NCI-H1417 treated with DMSO at 0.1 percent for 48 hours (cell line): ENCODE measurements at places on chromosomes 2 and 18.

- no peak for DNase-seq
Measured at GRCh38 chr2:14079576-14079975, 552.9 kb upstream of the LRATD1 start.

DNA sequence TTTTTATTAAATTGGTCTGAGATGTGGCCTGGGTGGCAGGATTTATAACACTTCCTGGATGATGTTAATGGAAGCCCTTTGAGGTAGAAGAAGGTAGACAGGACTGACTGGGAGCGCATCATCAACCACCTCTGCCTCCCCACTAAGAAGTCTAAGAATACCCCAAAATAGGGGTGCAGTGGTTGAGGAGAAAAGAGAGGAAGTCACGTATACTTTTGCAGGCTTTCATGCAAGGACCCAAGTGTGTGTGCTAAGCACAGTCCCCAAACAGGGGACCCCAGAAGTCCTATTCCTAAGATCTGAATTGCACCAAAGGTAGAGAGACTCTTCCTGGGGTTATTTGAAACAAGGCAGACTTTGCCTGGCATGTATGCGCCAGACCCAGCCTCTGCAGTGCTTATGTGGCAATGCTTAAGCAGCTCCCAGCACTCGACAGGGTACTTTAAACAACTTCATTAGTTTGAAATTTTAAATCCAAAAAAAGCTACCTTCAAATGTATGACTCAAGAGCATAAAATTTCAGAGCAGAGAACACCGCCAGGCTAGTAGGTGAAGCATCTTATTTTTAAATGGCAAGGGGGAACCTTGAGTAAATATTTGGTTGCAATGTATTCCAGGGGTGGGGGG, 35.3 kb downstream of the BCL2 start:
- DNase-seq, result no peak

- DNase-seq, result no peak
Measured at GRCh38 chr2:165686800-165687199, 107.2 kb downstream of the GALNT3 start.

DNA sequence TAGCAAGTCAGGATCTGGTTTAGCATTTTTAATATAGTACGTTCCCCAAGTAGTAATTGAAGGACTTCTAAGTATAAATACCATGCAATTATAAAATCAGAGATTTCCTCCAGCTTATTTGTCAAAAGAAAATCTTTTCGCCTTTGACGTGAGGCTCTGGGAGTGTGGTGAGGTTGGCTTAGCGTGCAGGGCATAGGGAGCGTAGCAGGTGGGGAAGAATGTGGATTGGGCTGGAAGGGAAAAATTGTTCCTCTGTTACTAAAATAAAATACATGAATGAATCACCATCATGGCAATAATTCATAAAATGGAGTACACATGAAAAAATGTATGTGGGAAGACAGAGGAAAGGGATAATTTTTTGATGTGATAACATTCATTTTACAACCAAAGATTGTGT, 5.4 kb upstream of the IL1RL2 start:
- no peak for DNase-seq

GRCh38 chr2:96859681-96860064, 1.9 kb upstream of the ANKRD39 start:
- DNase-seq, result no peak

- no peak for DNase-seq
Measured at GRCh38 chr2:233791151-233791882, 13.2 kb downstream of the MROH2A start.

GRCh38 chr2:10235099-10235908, 67.4 kb upstream of the HPCAL1 start:
- DNase-seq, result no peak

- DNase-seq, result no peak
Measured at GRCh38 chr2:141201016-141201565, 929.7 kb downstream of the LRP1B start.

DNA sequence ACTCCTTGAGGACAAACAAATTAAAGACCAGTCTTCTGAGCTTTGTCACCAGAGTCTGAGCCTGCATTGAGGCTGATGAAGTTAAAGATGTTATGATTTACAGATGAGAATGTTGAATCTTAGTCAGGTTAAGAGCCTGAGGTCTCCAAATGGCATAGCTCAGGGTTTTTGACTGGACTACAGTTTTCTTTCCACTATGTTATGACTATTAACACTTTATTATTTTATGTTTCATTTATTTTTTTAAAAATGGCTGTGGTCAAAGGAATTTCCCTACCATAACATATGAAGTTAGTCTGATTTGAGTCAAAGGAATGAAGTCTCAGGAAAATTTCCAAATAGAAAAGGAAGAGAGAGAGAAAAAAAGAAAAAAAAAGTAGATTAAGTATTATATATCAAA, 39.7 kb upstream of the CWC22 start:
- DNase-seq, result no peak

- no peak for DNase-seq
Measured at GRCh38 chr18:25282282-25282681, 69.7 kb downstream of the ZNF521 start.

GRCh38 chr2:11858883-11859282, 112.5 kb downstream of the LPIN1 start:
- no peak for DNase-seq

GRCh38 chr18:56532176-56532840, 106.1 kb downstream of the TXNL1 start:
- DNase-seq, result no peak

- no peak for DNase-seq
Measured at GRCh38 chr2:169709331-169709730, 15.1 kb downstream of the PHOSPHO2 start.

DNA sequence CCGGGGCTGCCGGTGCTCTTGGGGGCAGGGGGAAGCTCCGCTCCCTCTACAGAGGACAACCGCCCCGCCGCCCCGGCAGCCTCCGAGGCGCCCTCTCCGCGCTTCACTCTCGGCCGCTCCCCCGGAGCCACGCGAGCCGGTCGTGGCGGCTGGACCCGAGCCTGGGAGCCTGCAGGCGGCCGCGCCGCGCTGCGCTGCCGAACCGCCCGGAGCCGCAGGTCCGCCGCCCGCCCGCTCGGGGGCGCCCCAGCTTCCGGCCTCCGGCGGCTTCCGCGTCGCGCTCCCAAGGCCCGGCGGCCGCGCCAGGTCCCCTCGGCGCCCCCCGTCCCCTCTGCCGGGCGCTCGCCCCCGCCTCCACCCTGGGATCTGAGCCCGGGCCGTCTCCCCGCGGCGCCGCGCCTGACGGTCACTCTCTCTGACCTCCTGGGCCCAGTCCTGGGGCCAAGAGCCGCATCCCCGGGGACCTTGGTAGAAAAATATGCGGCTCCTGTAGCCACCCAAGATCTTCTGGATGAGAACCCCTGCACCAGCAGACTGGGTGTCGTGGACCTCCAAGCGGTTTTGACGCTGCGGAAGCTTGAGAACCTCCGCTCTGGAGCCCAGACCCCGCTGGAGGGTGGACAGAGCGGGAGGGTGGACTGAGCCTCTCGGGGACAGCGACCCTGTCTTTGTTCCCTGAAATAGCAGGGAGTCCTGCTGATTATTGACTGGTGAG, 44.3 kb downstream of the SERTAD2 start:
- no peak for DNase-seq

DNA sequence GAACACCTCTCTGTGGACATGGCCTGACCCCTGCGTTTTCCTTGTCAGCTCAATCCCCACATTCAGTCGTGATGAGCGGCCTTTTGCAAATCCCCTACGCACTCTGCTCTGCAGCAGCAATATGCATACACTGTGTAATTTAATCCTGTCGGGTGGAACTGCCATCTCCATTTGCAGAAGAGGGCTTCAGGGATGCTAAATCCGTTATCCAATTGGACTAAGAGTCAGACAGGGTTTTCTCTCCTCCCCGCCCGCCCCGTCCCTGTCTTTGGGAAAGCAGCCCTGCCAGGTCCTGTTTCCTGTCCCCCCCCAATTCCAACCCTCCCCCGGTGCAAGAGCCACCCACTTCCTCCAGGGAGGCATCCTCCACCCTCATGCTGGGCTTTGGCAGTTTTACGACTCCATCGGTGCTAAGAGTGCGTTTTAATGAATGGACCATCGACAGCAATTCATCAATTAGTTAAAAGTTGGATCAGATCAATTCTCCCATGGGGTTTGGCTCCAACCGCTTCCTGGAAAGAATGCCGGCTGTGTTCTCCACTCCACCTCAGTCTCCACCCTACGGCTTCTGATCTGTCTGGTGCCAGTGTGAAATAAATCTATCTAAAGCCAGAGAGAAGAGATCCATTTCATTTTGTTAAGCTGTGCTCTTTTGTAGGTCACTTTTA, 53.5 kb upstream of the ASAP2 start:
- no peak for DNase-seq

GRCh38 chr2:149430743-149431736, 100.7 kb downstream of the LYPD6 start:
- DNase-seq, result no peak

DNA sequence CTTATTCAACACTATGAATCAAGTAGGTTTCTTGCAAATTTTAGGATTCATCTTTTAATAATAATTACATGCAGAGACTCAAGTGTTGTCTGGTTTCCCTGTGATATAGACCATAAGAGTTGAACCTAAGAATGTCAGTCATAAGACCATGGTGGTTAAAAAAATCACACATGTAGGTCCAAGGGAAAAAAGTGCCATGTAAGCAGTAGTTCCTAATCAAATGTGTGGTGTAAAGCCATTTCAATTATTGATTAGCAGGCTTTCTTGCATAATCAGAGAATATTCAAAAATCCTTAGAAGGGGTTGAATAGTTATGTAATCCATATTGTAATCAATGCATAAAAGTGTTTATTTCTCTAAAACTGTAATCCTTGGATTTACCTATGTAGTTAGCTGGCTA, 93.8 kb downstream of the DCC start:
- no peak for DNase-seq

- no peak for DNase-seq
Measured at GRCh38 chr2:29603341-29603740, 318.0 kb downstream of the ALK start.

DNA sequence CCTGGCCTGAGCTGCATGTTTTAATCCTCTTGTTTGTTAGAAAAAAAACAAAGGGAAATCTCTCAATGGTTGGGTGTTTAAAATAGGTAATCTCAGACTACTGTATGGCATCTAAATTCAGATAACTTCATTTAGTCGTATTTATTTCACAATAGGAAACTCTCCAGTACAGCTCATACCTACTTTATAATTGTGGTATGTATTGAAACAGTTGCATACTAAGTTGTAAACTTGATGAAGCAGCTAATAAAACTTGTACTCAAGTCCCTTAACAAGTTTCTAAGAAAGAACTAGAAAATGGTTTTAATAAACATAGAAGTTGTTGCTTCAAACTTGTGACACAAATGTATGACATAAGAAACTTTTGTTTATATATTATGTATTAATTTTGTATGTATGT, 334.5 kb downstream of the PTPRM start:
- DNase-seq, result no peak

DNA sequence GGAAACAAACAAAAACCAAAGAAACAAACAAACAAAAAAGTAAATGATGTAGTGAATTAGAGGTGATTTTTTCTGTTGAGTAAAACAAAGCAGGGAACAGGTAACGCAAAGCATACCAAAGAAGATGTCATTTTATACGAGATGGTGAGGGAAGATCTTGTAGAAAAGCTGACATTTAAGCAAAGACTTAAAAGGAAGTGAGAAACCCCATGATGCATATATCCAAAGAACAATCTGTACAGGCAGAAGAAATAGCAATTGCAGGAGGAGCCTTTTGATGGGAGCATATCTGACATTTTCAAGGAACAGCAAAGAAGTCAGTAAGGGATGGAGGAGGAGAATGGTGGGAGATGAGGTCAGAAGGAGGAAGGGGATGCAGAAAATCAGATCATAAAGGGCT, 63.0 kb downstream of the KIDINS220 start:
- no peak for DNase-seq

DNA sequence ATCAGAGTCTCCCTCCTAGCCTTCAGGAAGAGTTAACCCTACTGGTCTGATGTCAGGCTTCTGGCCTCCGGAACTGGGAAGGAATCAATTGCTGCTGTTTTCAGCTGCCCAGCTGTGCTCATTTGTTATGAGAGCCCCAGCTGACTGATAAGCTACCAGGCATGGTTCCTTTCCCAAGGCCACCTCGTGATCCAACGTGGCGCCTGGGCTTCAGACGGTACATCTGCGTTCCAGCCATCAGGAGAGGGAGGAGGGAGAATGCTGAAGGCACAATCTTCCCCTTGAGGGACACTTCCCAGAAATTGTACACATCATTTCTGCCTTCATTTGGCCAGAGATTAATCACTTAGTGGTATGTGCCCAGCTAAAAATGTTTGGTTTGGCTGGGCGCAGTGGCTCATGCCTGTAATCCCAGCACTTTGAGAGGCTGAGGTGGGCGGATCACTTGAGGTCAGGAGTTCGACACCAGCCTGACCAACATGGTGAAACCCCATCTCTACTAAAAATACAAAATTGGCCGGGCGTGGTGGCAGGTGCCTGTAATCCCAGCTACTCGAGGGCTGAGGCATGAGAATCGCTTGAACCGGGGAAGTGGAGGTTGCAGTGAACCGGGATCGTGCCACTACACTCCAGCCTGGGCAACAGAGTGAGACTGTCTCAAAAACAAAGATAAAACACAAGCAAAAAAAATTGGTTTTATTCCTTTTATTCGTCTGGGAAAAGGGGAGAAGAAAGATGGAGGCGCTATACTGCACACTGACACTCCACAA, 10.5 kb upstream of the ARMC9 start:
- no peak for DNase-seq

- no peak for DNase-seq
Measured at GRCh38 chr2:71064754-71065621, 3.5 kb upstream of the NAGK start.

GRCh38 chr2:166158546-166158945, 30.7 kb upstream of the SCN1A start:
- DNase-seq, result no peak

DNA sequence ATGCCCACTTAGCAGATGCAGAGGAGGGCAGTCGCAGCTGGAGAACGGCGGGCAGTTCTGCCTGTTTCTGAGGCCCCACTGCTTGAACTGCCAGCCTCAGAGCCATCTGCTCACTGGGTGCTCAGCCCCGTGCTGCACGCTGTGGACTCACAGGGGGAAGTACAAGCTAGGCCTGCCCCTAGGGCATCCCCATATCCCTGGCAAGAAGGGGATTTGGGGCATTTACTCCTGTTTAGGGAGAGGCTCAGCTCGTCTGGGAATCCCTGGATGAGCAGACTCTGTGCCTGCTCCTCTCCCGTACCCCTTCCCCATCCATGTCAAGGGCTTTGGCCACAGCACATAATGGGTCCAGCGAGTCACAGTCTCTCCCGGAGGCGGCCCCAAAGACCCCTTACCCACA, 169.8 kb upstream of the PKDCC start:
- no peak for DNase-seq

- no peak for DNase-seq
Measured at GRCh38 chr18:35573531-35573930, 8.0 kb upstream of the GALNT1 start.

- DNase-seq, result peak; percentile 11
Measured at GRCh38 chr18:12744103-12744502, 41.3 kb downstream of the PSMG2 start.

- DNase-seq, result no peak
Measured at GRCh38 chr2:19362094-19362754, 3.8 kb upstream of the OSR1 start.

GRCh38 chr2:241931084-241931975, 61.8 kb downstream of the RTP5 start:
- no peak for DNase-seq
